ENCODE measurements at places on chromosomes 3 and 15.

GRCh38 chr15:44286814-44287452 is 1.6 kb upstream of the GOLM2 start:
- no peak for DNase-seq

GRCh38 chr3:189727158-189727557 is 96.0 kb downstream of the TP63 start:
- DNase-seq: no peak

DNA sequence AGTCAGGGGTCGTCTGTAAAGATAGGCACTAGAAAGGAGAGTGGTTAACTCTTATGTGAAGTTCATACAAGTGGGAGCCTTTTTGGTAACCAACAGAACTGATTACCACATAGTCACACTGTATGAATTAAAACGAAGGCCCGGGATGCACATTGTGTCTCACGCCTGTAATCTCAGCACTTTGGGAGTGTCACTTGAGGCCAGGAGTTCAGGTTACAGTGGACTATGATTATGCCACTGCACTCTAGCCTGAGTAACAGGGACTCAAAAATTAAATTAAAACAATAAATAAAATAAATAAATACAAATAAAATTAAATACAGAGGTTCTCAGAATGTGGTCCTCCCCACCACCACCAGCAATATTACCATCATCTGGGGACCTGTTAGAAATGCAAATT is 467 bp downstream of the DNAAF4 start:
- DNase-seq: no peak

DNA sequence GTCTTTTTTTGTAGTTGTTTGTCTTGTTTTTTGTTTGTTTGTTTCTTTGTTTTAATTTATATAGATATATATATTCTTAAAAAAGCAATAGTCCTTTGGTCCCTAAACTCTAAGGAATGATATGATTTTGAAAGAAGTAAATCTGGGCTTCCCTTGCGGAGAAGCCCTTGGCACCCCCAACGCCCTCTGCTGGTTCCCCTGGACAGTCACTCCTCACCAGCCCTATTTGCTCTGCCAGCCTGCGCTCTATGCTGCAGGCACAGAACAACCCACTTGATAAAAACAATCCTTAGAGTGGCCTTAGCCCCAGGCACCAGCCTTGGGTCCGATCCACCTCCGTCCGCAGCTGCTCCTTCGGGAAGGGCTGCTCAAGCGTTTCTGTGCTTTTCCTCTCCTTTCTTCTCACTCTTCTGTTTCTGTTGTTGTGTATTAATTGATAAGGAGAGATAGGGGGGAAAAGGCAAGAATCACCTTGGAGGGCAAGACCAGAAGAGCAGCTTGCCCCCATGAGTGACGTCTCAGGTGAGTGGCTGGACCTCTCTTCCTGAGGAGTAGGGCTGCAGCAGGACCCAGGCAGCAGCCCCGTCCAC is 13.7 kb upstream of the PARP6 start:
- DNase-seq: peak; percentile 53

GRCh38 chr3:54632326-54632665 is 295.6 kb downstream of the LRTM1 start:
- no peak for DNase-seq

DNA sequence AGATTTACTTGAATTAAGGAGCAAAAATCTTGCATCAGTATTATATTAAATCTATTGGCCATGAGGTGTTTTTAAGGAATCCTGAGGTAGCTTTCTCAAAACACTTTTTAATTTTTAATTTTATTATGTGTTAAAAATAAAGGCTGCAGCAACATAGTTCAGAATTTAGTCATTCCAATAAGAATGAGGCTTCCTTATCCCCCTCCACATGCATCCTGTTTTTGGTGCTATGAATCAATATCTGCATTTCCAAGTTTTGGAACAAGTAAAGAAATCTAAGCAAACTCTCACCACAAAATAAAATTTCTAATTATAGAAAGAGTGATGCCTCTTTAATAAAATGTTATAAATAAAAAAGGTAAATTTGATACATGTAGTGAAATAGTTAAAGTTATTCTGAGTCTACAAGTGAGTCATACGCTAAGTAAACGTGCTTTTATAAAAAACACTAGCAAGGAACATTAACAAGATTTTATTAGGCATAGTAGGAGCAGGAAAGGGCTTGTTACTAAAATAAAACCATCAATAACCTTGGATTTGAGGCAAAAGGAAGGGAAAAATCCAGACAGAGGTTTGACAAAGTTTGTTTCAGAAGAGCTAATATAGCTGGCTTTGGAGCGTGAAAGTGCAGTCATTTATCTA is 1218.0 kb downstream of the NSUN3 start:
- no peak for DNase-seq

- DNase-seq: no peak
Measured at GRCh38 chr3:156814295-156814694, 11.9 kb upstream of the LEKR1 start.

- DNase-seq: no peak
Measured at GRCh38 chr3:155428563-155428962, 135.1 kb upstream of the STRIT1 start.

DNA sequence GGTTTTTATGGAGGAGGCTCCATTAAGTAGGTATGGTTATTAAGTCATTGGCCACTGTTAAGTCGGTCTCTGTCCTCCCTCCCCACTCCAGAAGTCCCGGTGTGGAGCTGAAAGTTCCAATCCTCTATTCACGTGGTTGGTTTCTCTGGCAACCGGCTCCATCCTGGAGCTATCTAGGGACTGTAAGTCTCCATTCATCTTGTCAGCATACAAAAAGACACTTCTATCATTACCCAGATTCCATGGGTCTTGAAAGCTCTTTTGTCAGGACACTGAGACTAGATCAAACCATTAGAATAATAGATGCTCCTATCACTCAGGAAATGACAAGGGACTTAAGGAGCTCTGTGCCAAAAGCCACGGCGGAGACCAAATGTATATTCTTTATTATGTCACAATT is 110.3 kb downstream of the PIK3CB start:
- DNase-seq: no peak

- DNase-seq: no peak
Measured at GRCh38 chr15:72353266-72353665, 22.5 kb downstream of the HEXA start.

- no peak for DNase-seq
Measured at GRCh38 chr15:46278486-46279090, 643.8 kb downstream of the SQOR start.

- no peak for DNase-seq
Measured at GRCh38 chr3:48180021-48180420, 8.2 kb downstream of the CDC25A start.

DNA sequence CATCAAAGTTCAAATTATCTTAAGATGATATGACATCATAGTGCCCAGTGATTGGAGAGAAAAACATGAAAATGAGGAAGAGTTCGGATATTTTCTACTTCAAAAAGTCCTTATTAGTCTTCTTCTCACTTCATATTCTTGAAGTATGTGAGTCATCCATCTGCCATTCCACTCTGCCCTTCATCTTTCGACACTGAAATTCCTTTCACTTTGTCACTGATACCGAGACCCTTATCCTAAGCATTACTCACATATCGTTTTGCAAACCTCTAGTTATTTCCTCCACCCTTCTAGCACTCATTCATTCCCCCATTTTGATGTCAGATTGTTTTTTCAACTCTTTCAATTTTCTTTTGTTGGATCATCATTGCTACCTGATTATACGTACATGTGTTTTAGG is 4.0 kb downstream of the OR5H14 start:
- no peak for DNase-seq

GRCh38 chr15:45276831-45277230 is 24.8 kb downstream of the SLC28A2 start:
- no peak for DNase-seq

DNA sequence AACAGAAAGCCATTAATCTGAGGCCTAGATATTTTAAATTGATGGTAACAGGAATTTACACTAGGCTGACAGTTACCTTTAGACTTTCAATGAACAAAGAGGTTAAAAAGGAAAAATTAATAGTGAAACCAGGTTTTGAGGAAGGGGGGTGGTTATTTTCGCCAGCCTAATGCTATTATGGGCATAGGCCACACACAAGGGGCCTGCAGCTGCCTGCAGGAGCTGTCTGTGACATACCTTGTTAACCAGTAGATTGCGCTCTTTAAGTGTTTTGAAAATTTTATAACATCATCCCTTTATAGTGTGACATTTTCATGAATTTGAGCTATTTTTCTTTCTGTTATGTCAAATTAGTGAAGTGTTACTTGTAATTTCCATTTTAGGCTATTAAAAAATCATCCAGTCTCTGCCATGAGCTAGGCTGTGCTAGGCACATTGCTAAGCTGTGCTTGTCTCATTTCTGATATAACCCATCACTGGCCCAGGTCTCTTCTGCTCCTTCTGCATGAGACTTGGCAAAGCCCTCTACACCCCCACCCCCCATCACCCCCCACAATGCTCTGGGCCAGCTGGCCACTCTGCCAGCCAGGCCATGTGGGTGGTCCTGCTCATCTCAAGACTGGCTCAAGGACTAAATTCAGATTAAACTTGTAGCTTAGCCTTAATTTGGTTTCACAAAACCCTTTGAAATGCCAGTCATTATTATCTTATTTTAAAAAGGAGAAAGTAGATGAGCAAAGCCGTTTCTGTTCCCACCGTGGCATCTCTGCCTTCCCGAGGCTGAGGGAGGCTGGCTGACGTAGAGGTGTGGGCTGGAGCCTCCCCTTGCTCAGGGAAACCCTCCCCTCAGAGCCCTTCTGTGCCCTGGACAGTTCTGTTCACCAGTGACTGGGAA is 48.4 kb upstream of the SEC22A start:
- no peak for DNase-seq

DNA sequence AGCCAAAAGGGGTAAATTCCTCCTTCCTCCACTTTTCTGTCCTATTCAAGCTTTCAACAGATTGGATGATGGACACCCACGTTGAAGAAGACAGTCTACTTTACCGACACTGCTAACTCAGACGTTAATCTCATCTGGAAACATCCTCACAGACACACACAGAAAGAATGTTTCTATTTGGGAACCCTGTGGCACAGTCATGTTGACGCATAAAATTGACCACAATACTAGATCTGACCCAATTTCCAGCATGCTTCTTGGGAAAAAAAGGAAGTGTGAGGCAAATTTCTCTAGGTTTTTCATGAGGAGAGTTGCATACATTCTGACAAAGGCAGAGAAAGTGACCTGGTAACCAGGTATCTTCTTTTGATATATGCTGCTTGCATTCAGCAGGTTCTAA is 594.1 kb downstream of the FGF12 start:
- DNase-seq: no peak

GRCh38 chr3:58375254-58375653 is 42.6 kb downstream of the PXK start:
- DNase-seq: no peak

GRCh38 chr3:142355692-142356091 is 92.1 kb downstream of the XRN1 start:
- no peak for DNase-seq
